ENCODE measurements at places on chromosomes 16 and 17.

GRCh38 chr17:75371981-75372380, 33.5 kb downstream of the GRB2 start:
- no peak for DNase-seq

DNA sequence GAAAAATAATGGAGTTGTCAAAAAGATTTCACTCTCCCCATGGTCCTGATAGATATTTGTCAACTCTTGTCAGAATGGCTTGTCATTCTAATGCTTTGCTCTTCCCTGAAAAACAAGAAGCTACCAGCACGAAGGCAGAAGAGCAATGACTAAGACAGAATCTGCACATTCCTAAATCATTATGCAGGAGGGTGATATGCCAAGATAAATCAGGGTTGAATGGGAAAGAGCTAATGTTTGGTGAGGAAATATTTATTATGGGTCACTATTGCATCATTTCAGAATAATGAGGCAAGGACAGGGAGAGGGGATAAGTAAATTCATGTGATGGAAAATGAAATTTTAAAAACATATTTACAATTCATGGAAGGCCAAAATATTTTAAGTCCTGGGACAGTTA, 297.5 kb upstream of the XYLT1 start:
- no peak for DNase-seq

GRCh38 chr17:36731811-36732210, 130.4 kb downstream of the MRM1 start:
- no peak for DNase-seq

DNA sequence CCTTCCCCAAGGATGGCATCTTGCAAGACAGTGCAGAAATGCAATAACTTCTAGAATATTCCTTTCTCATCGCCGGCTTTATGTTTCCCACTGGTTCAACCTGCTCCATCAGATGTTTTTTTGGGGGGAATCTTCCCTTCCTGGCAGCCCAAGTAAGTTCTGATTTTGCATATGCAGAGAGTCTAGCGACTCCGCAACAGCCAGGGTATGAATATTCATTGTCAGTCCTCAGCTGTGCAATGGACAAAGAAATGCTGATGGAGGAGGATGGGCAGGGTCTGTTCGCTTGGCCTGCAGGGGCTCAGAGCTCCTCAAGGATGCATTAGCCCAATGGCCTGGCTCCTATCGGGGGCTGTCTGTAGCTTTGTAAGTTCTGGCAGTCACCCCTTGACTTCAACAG, 358.8 kb upstream of the CCL2 start:
- DNase-seq, result no peak

DNA sequence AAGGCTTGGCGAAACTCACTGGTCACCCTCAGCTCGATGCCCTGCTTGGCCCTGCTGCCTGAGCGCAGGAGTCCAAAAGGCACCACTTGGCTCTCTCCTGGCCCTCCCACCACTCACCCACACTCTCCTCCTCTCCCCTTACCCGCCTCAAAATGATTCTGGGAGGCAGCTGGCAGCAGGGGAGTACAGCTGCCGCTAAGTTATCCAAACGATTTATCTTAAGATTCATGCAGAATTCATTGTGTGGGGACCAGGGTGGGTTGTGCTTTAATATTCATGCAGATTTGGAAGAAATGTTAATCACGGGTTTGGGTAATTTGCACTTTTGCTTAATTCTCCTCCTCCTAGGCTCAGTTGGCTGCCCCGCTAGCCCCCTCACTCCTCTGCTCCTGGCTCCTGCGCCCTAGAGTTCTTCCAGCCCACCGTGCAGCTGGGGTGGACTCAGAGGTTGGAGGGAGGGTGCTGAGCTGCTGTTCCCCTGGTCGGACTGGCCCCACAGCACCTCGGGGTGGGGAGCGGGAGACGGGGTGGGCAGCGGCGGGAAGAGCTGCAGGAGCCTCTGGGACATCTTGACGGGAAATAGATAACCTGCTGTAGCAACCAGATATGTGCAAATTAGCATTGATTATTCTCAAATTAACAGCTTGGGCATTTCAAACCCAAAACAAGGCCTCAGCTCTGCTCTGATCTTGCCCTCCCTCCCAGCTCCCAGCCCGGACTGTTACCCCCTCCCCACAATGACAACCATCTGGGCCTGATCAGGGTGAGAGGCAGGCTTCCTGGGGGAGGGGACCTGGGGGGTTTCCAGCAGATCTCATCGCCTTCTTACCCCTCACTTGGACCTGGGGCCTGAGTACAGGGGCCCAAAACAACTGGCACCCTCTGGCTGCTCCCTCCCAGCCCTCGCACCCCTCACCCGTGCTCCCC, 122.6 kb upstream of the RPL38 start:
- DNase-seq, result no peak

GRCh38 chr17:64020056-64020766, at the start of gene ICAM2:
TSS of gene ICAM2 (minus strand) at chr17:64020633. CDS start at chr17:64006691, 13,942 bp downstream.
- DNase-seq, result peak; percentile 59

DNA sequence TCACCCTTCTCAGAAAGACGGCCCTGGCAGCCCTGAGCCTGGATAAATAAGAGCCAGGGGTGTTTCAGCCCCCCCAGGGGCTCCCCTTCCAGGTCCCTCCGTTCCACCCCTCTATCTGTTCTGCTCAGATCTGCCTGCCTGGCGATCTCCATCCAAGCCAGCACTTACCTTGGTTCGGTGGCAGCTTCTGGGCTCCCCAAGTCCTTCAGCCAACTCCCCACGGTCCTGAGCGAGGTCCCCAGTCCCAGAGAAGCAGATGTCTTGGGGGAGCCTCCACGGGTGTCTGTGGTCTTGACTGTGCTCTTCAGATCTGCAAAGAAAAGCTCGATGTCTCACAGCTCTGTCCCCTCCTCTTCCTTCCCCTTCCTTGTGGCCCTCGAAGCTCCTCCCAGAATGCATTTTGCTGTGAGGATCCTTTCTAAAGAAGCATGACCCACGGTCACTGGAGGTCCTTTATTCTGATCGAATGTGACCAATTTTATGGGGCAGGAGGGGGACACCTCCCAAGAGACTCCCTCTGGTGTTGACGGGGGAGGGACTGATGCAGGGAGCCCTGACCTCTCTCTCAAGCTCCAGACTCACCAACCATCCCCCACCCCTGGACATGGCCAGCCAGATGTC, at the start of gene PIK3R6:
TSS of gene PIK3R6 (minus strand) at position 314 of the 621 bp plus-strand sequence. CDS start 17,880 bp downstream, outside the sequence.
- DNase-seq, result no peak

GRCh38 chr16:5854027-5854426, 756.4 kb upstream of the EEF2KMT start:
- no peak for DNase-seq

DNA sequence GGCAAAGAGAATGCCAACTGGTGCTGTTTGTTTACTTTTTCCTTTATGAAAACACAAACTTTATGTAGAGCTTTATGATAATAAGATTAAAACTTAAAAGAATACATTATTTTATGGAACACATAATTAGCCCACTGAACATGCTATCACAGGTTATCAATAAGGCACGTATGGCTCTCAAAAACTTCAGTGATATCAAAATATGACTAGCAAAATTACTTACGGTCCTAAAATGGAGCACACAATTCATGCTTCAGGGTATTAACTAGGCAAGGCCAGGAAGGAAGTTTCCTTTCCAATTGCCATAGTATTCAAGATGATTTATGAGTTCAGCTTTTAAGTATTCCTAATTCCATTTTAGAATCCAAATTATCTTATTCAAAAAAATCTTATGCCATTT, 3.6 kb downstream of the RNF43 start:
- DNase-seq, result no peak

DNA sequence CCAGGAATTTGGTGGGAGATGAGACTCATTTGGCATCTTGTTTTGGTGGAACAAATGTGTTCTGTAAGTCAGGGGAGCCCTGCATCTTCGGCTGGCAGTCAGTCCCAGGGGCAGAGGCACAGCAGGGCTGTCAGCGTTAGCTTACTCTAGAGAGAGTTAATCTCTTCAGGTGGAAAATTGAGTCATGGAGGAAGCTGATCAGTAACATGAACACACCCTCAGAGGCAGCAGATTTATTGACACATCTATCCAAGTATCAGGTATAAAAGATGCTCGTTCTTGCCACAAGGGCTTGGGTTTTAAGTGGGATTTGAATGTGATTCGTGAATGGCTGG, 55.2 kb downstream of the EPN2 start:
- no peak for DNase-seq

GRCh38 chr17:72687886-72688285, 404.6 kb downstream of the SLC39A11 start:
- DNase-seq, result no peak

GRCh38 chr17:79515110-79515509, 95.7 kb downstream of the RBFOX3 start:
- DNase-seq, result no peak

GRCh38 chr16:19213885-19214284, 45.8 kb downstream of the SYT17 start:
- DNase-seq, result no peak

- DNase-seq, result no peak
Observed at GRCh38 chr17:40093580-40094201, 6.7 kb downstream of the NR1D1 start.

- no peak for DNase-seq
Observed at GRCh38 chr17:59800530-59800942, 92.2 kb downstream of the TUBD1 start.

- DNase-seq, result no peak
Observed at GRCh38 chr17:73272906-73273218, 11.2 kb upstream of the CPSF4L start.

GRCh38 chr17:12911239-12911638, 106.6 kb downstream of the ELAC2 start:
- no peak for DNase-seq

- DNase-seq, result no peak
Observed at GRCh38 chr16:55835581-55835980, 2.7 kb upstream of the CES1 start.

- DNase-seq, result no peak
Observed at GRCh38 chr17:48589831-48590606, at the start of gene HOXB3. TSS of gene HOXB3 (minus strand) at chr17:48590241. CDS start at chr17:48552474, 37,767 bp downstream.

DNA sequence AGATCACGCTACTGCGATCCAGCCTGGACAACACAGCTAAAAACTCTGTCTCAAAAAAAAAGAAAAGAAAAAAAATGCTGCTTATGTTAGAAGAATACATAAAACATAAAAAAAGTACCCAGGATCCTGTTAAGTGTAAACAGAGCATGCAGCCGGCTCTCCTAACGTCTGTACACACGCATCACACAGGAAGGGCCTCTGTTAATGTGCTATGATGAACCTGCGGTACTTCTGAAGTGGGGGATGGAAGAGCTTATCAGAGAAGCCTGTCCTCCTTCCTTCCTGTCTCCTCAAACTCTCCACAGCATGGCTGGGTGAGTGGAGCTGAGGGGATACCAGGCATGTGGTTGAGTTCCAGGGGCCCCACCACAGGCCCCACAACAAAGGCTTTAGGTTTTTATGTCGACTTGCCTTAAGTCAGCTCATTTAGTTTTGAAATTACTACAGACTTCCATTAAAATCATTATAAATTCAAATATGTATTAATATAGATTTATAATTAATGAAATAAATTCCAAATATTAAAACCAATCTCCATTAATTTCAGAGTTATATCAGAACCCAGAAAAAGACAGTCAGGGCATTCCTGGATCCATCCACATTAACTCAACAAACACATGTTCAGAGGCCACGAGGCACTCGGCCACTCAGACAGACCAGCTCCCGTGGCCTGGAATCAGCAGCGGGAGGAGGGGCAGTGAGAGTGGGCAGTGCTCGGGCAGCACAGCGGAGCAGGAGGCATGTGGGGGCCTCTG, 11.7 kb downstream of the CCDC57 start:
- DNase-seq, result peak; percentile 22

- peak; percentile 48 for DNase-seq
Observed at GRCh38 chr17:38870259-38871165, 654 bp downstream of the LASP1 start.

GRCh38 chr16:77782694-77783093, 5.7 kb upstream of the VAT1L start:
- no peak for DNase-seq

DNA sequence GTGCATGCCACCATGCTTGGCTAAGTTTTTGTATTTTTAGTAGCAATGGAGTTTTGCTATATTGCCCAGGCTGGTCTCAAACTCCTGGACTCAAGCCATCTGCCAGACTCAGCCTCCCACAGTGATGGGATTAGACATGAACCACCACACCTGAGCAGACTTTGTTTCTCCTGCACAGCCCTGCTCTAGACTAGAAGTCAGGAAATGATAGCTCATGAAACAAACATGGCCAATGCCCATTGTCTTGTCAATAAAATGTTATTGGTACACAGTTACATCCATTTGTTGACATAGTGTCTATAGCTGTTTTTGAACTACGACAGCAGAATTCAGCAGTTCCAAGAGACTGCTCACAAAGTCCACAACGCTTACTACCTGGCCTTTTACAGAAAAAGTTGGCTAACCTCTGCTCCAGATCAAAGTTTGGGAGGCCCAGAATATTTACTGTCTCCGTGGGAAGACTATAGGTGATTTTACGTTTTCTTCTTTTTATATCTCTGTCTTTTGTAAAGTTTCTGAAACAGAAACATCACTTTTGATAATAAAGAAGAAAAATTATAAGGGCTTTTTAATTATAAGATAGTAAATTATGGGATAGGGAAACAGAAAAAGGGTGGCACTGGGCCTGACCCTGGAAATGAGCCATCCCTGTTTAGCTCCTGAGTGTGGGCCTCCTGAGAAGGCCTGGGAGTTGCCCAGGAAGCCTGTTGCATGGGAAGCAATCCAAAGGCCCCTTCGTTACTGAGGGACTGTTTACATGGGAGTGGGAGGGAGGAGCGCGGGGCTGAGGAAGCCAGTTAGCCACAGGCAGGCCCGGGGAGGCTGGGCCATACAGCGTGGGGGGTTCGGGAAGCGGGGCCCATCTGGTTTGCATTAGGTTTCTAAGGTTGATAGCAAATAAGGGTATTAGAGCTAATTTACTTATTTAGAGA, 201.5 kb downstream of the IRF8 start:
- DNase-seq, result no peak

- no peak for DNase-seq
Observed at GRCh38 chr17:34626121-34626681, 46.8 kb downstream of the TMEM132E start.

GRCh38 chr17:82897514-82898249, 57.9 kb upstream of the ZNF750 start:
- no peak for DNase-seq
